ENCODE measurements at places on chromosomes 3 and 15.

- no peak for DNase-seq
Observed at GRCh38 chr15:40756938-40757337, 1.9 kb upstream of the RMDN3 start.

DNA sequence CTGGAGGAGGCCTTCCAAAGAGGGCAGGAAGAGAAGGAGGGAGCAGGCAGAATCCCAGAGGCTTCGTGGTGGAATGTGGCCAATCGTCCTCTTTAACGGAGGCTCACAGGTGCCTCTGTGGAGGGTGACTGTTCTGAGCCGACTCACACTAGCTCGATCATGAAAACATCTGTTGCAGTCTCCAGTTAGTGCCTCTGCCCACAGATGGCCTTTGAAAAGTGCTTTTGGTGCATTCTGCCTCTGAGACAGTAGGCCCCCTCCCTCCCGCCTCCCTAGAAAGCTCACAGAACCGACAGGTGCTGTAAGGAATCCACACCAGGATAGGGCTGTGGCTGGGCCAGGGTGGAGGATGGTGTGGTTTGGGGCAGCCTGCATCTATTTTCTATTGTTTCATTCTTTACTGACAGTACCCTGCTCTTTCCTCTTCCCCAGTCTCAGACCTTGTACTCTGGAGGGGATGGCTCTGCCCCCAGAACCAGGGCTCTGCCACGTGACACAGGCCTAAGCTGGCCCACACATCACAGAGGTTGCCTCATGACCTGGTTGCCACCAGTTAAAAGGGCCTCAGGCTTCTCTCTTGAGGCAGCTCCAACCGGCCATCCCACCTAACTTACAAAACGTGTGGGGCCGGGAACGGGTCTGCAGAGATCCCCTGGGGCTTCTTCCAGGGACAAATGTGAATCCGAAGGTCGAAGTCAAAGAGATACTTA, 27.2 kb upstream of the PIGZ start:
- DNase-seq, result no peak

- no peak for DNase-seq
Observed at GRCh38 chr3:130048726-130049125, 32.9 kb upstream of the ALG1L2 start.

DNA sequence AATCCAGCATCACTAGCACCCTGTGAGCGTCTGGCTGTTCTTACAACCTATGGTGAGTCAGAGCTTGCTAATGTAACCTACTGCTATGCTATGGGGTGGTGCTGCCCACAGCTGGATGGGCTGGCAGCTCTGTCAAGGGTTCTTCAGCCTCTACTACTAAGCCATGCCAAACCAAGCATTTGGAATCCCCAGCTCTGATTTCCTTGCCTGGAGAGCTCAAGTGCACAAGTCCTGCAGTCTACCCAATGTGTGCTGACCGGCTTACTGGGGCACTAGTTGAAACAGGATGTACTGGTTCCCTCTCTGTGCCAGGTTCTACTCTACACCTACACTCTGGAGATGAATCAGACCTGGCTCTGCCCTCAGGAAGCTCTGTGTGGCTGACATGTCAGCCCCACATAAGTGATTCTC, 4.2 kb downstream of the TEX264 start:
- peak; percentile 48 for DNase-seq

- DNase-seq, result no peak
Observed at GRCh38 chr3:171420667-171421066, 39.5 kb downstream of the TNIK start.

DNA sequence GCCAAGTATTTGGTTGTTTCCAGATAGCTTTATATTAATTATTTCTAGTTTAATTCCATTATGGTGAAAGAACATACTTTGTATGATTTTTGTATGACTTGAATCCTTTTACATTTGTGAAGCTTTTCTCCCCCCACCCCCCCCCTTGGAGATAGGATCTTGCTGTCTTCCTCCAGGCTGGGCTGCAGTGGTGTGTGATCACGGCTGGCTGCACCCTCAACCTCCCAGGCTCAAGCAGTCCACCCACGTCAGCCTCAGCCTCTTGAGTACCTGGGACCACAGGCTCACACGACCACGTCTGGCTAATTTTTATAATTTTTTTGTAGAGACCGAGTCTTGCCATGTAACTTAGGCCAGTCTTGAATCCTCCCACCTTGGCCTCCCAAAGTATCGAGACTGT, 29.5 kb downstream of the ARL8B start:
- DNase-seq, result no peak

DNA sequence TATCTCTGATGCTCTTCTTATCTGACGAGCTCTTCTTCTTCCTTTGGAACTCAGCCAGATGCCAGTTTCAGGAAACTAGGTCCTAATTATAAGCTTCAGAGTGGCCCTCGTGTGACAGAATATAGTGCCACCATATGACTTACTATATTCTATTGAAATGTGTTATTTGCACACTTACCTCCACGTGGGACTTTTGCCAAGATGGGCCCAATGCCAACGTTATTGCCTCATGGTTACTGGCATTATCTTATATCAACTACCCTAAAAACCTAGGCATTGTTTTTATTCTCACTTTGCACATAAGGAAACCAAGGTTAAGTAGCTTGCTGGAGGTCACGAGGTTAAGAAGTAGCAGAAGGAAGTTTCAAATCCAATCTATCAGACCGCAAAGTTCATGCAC, 71.3 kb upstream of the SLCO3A1 start:
- no peak for DNase-seq

DNA sequence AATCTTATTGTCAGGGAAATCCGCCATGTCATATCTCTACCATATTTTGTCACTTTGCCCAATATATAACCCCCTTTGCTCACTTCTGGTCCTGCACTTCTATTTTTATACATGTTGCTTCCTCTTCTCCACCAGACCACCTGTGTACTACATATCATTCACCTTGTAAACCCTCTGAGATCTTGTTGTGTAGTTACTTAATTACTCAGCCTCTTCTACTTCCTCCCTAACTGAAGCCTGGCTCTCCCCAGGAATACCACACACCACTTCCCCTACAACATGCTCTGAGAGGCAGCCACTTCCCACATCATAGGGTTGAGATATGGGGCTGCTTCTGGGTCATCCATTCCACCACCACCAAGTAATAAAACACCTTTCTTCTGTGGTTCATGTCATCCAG, 10.0 kb downstream of the HEXA start:
- DNase-seq, result no peak

DNA sequence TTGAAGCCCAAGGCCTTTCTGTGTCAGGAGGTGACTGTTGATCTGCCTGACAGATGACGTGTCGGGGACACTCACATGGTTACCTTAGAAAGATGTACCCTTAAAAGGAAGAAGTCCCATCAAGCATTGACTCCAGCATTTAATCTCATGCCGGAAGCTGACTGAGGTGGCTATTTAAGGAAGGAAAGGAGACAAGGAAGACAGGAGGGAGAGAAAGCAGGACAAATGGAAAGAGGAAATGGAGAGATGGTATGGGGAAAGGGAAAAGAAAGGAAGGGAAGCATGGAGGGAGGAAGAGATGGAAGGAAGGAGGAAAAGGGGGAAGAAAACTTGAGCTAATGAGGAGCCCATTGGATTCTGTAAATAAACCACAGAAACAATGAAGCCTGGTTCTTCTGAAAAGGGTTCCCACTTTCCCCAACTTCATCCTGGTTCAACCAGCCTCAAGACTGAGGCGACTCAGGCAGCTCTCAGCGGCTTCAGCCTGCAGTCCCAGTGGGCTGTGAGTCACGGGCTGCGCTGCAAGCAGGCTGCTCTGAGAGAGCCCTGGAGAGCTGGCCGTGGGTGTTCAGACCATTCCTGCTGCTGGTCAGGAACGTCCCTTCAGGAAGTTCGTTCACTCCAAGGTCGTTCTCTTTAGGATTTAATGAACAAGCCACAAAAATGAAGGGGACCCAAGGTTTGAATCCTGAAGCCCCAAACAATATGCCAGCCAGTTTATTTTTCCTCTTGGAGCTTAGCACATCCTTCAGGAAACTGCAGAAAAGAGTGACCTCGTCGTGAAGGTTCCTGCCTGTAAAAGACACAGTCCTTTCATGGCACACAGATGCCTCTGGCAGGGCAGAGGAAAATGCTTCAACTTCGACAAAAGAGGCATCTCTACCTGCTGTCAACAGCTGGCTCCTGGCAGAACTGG, 69.6 kb upstream of the THBS1 start:
- peak; percentile 77 for DNase-seq

- DNase-seq, result no peak
Observed at GRCh38 chr15:99414755-99415731, 150.7 kb upstream of the MEF2A start.

GRCh38 chr15:26632500-26632899, 140.4 kb downstream of the GABRB3 start:
- no peak for DNase-seq

GRCh38 chr3:149233323-149233722, 11.7 kb upstream of the CP start:
- no peak for DNase-seq

- DNase-seq, result no peak
Observed at GRCh38 chr15:67126551-67127330, 61.3 kb downstream of the SMAD3 start.

DNA sequence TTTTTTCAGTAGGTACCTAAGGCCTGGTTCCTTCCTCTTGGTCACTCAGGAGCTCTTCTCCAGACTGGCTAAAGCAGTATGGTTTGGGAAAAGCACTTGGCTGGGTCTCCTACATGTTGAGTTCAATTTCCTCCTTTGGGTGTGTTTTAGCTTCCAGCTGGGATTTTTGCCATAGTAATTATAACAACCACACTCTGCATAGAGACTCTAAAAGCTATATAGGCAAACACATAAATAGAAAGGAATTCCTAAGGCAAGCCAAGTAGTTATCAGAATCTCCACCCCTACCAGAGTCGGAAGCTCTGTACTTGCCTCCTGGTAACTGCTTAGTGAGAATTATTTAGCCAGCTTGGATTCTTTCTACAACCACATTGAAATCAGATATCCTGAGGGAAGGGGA, 48.6 kb downstream of the FOXL2 start:
- no peak for DNase-seq

GRCh38 chr15:63231706-63232105, 42.3 kb downstream of the RAB8B start:
- no peak for DNase-seq

All from hepatic stellate cell (primary cell).